ENCODE measurements at places on chromosomes 13 and 19. TPM values are rescaled to one million over a fixed set of nuclear protein-coding genes. Genes with fewer than 3 reads are reported as not detected.

The NDFIP2 gene
- total RNA-seq: 20.4 TPM

The TMEM238 gene
- total RNA-seq: 1.6 TPM

The CYP4F2 gene
- total RNA-seq: 0.22 TPM

The ICAM5 gene
- total RNA-seq: 1.1 TPM

The TTC9B gene
- 1.1 TPM for total RNA-seq

The OR7C1 gene
- not detected for total RNA-seq

The ZNF534 gene
- total RNA-seq: not detected

The MBD3L3 gene
- not detected for total RNA-seq

The FUT6 gene
- total RNA-seq: not detected

The CBLC gene
- not detected for total RNA-seq

The FZR1 gene
- total RNA-seq: 34.3 TPM

The NOVA2 gene
- total RNA-seq: 0.12 TPM

The SOHLH2 gene
- total RNA-seq: not detected

The CD33 gene
- total RNA-seq: not detected

The ANGPTL8 gene
- not detected for total RNA-seq

The STOML3 gene
- total RNA-seq: not detected

The AKAP8L gene
- total RNA-seq: 37.9 TPM

The CYP4F11 gene
- total RNA-seq: 5.5 TPM

The OR4F17 gene
- not detected for total RNA-seq

The ADPRHL1 gene
- 15.5 TPM for total RNA-seq

The SRRM5 gene
- total RNA-seq: 0.93 TPM

The CEBPG gene
- 40.6 TPM for total RNA-seq

Measured in A549 treated with CORT108297 at 1 μM for 4 hours (cell line).